SHP77 (cell line): ENCODE measurements at places on chromosomes 2 and 18.
A peak's percentile ranks its signal among the peaks of the same experiment; 100 is the strongest.

- DNase-seq, result peak; percentile 89
Measured at GRCh38 chr2:9770308-9771100, 72.8 kb upstream of the TAF1B start.

- no peak for DNase-seq
Measured at GRCh38 chr2:109647636-109648035, 33.5 kb downstream of the SOWAHC start.

GRCh38 chr2:229152674-229153073, 118.4 kb downstream of the PID1 start:
- no peak for DNase-seq

- no peak for DNase-seq
Measured at GRCh38 chr18:45688833-45689232, 35.1 kb upstream of the SLC14A1 start.

DNA sequence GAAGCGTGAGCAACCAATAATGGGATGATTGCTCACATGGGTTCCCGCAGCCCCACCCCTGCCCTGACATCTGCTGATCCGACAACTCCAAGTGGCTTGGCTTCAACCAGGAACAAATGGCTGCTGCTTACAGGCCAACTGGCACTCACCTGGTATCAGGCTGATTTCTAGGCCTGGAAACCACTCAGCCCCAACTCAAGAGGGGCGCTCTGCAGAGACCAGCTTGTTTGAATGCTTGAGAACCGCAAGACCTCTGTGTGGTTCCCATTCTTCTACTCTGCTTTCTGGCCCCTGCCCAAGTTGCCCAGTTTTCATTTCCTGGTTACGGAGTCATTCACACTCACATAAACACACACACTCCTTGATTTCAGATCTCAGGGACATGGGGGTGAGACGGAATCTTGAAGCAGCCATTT, 52.0 kb downstream of the TNP1 start:
- DNase-seq, result peak; percentile 42

GRCh38 chr2:138239902-138240491, 261.6 kb upstream of the SPOPL start:
- DNase-seq, result no peak

DNA sequence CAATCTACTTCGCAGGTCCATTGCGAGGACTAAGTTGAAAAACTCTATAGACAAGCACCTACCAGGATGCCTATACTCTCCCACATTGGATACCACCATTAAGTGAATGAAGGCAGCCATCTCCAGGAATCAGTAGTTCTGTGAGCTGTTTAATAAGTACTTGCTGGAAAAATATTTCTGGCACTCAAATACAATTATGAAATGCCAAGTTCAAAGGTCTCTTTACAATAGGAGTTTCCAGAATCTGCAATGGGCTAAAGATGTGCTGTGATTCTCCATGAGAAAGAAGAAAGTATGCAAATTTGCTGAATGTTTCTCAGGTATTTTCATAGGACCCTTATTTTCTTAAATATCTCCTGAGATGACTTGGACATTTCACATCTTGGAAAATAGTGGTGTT, 103.0 kb downstream of the AP1S3 start:
- DNase-seq, result no peak

DNA sequence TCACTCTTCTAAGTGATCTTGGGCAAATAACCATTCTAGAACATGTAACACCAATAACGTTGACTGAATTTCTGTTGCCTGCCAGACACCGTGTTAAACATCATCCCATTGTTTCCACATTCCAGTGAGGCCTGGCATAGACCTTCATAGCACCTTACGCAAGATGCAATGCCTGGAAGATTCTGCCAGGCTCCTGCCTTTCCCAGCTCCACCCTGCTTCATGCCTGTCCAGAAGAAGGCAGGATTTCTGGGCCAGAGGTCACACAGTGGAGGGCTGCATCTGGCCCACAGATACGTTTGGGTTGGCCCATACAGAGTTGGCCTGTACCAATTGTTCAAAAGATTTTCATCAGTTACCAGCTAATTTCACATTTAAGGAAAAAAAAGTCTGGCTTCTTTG, 46.3 kb downstream of the EN1 start:
- DNase-seq, result no peak

DNA sequence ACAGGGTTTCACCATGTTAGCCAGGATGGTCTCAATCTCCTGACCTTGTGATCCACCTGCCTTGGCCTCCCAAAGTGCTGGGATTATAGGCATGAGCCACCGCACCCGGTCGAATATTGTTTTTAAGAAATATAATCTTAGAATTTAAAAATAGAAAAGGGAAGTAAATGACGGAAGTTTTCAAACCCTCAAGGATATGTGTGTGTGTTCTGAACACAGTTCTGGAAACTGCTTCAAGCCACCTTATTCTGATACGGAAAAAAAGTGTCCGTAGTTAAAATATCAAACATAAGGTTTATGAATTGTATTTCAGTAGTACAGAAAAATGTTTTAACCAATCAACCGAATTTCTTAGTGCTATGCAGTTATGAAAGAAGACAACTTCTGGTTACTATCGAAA, 115.9 kb downstream of the UPP2 start:
- DNase-seq, result no peak

DNA sequence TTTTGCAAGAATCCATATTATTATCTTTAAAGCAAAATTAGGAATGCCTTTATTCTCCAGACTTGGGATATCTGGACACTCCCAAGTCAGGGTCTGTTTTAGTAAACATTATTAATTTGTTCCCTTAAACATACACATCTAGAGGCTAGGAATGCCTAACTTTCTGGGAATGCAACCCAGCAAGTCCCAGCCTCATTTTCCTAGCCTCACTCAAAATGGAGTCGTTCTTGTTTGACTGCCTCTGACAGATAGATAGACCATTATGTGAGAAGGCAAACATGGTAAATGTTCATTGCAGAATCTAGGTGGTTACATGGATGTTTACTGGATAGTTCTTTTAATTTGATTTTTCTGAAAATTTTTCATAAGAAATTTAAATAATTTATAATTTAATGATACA, 270.1 kb upstream of the STON1 start:
- DNase-seq, result no peak

- no peak for DNase-seq
Measured at GRCh38 chr18:31302991-31303390, 15.0 kb upstream of the DSG1 start.

- no peak for DNase-seq
Measured at GRCh38 chr18:394262-394986, 106.1 kb downstream of the COLEC12 start.

DNA sequence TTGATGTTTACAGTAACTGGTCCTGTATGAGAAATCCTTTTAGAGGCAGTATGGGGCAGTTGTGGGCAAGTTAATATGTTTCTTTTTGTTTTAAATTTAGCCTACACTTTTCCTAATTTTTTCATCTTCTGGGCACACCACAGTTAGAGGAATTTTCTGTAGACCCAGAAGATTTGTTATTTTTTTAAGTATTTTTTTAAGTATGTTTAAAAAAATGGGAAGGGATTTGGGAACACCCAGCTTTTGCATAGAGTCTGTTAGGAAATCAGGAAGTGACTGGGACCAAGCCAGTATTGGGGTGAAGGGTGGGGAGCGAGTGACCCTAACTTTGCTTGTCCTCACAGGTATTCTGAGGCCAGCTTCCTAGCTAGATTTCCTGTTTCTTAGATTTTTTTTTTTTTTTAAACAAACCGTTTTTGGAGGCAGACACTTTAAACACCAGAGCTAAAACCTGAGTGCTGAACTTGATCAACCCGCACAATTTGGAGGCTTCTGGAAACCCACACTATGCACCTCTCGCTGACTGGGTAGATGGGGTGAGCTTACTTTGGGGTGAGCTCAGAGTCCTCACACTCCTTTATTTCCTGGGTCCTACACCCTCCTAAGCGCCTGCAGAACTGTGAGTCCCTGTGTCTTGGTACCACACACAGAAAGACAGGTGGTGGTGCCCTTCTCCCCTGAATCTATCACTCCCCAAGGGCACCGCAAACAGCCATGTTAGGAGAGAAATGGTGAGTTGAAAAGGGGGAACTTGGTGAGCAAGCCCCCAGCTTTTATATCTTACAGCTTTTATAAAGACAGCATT, 5.2 kb downstream of the GATA6 start:
- DNase-seq, result no peak

GRCh38 chr2:126448611-126449010, 207.3 kb upstream of the GYPC start:
- DNase-seq, result no peak

DNA sequence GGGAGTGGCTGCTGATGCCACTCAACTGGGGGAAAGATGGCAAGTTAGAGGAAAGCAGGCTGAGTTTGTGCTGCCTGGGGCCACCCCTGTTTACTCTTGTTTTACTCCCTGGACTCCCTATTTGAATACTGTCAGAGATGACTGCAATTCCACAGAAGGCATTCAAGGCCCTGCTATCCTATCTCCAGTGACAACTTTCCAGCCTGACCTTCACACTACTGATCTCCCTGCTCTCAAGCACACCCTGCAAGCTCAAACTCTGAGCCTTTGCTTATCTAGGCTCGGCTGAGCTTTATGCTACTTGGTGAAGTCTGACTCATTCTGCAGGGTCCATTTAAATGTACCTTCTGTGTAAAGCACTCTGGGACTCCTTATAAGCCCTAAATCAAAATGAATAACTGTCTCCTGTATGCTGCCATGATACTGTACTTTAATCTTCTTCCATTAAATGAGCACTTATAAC, 39.3 kb upstream of the DSG1 start:
- no peak for DNase-seq

- peak; percentile 1 for DNase-seq
Measured at GRCh38 chr2:150548527-150548926, 61.1 kb upstream of the RND3 start.

- DNase-seq, result no peak
Measured at GRCh38 chr18:5519448-5520298, 24.1 kb downstream of the EPB41L3 start.

DNA sequence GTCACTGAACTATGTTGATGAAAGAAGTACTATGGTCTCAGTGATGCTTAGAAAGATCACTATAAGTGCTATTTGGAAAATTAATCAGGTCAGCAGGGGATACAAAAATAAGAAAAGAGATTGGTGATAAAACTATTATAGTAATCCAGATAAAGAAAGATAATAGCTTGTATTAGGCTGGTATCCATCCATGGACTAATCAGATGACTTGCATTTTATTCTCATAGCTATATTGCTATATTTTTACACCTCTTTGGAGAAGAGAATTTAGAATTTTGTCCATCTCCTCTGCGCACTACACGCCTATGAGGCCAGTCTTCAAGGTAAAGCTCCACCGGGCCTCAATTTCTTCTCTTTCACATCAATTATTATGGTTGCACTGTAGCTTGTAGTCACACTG, 635.1 kb upstream of the DDX18 start:
- DNase-seq, result no peak

- no peak for DNase-seq
Measured at GRCh38 chr2:106107509-106108131, 86.5 kb downstream of the UXS1 start.

DNA sequence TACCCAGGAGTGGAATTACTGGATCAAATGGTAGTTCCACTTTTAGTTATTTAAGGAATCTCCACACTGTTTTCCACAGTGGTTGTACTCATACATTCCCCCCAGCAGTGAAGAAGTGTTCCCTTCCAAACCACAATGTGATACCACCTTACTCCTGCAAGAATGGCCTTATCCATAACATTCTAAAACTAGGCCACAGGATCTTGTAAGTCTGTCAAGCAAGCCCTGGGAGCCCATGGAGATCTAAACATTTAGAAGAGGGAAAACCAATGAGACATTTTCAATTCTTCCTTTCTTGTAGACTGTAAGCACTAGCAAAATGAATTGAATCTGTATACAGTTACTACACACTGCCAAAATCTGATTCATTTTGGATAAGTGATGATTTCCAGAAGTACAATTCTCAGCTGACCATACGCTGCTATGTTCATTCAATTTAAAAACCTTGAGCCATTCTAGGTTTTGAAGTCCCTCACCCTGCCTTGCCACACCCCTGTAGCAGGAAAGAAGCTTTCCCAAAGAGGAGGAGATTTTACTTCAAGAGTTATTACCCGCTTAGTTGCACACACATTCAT, 149.1 kb downstream of the SLC8A1 start:
- DNase-seq, result no peak

GRCh38 chr18:29693334-29693733, 1349.2 kb downstream of the DSC3 start:
- no peak for DNase-seq

- DNase-seq, result no peak
Measured at GRCh38 chr2:46778511-46778910, 137.1 kb downstream of the MCFD2 start.

DNA sequence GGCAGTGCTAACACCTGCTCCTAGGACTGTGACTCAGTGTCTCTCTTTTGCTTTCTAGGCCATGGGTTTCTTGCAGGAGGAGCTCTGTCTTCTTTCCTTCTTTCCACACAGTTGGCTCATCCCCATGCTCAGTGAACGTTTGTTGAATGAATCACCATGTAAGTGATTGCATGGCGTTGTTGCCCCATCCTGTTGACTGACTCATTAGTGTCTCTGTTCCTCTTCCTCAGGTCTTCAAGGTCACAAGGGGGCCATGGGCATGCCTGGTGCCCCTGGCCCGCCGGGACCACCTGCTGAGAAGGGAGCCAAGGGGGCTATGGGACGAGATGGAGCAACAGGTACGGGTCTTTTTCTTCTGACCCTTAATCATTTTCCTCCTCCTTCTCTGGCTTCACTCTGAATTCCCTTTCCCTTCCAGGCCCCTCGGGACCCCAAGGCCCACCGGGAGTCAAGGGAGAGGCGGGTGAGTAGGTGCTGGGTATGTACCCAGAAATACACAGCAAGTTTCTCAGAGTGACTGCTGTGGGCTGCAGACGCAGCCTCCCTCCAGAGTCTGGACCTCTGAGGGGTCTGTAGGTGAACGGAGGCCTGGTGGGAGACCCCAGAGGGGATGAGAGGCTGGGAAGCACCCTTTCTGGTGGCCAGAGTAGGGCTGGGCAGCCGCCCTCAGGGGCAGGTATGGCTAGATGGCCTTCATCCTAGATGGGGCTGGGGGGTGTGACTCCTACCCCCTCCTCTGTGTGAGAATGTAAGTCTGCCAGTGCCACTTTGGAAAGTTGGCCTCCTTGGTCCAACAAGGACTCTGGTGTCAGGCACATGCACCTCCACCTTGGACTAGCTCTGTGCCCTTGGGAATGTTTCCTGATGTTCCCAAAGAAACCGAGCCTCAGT, 32.4 kb downstream of the MARCO start:
- DNase-seq, result no peak

- no peak for DNase-seq
Measured at GRCh38 chr18:26317398-26317797, 91.2 kb downstream of the TAF4B start.

DNA sequence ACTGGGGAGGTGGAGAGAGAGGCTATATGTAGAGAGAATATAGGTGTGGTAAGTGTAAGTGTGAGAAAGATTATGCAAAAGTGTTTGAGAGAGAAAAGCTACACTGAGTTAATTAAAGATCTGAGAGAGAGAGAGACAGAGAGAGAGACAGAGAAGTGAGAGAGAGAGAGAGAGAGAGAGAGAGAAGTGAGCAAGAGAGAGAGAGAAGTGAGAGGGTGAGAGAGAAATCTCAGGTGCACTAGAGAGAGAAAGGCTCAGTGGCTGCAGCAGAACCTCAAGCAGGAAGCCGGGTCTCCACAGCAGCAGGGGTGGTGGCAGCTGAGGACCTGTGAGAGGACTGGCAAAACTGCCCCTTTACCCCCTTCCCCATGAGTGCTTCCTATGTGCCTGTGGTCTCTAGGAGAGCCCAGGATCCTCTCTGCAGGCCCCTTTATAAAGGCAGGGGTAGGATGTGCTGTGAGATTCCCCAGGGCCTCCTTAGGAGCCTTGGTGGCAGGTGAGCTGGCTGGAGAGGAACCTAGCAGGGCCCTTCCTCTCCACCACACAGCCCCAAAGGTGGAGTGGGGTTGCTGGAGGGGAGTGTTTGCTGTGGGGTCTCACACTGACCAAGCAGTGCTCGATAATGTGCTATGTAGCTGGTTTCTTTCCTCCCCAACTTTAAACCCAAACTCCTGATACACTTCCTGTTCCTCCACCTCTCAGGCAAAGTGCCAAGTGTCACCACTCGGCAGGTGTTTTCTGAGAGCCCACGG, 52.6 kb downstream of the SLC4A5 start:
- DNase-seq, result no peak
